CD4-positive, alpha-beta T cell treated with Interleukin-12 subunit alpha and Interleukin-12 subunit beta, for 1 hour (primary cell): ENCODE measurements at places on chromosomes 3 and 15.

DNA sequence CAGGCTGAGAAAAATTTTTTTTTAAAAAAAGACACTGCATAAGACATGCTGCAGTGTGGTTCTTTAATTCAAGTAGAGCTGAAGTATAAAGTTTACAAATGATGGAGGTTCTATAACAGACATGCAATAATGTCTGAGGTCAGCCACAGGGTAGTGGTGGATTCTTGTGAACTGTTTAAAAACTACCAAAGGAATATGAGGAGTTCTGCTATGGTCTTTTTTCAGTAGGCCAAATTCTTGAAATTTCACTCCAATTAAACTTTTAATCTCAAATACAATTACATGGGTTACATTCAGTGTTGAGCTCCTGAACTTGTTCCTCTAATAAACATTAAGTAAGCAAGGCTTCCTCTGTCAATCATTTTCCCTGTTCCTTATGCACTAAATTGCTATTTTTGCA lies 122.7 kb downstream of the PLD1 start:
- DNase-seq = no peak

- DNase-seq = no peak
Measured at GRCh38 chr3:122665226-122665786, 15.3 kb upstream of the PARP14 start.

DNA sequence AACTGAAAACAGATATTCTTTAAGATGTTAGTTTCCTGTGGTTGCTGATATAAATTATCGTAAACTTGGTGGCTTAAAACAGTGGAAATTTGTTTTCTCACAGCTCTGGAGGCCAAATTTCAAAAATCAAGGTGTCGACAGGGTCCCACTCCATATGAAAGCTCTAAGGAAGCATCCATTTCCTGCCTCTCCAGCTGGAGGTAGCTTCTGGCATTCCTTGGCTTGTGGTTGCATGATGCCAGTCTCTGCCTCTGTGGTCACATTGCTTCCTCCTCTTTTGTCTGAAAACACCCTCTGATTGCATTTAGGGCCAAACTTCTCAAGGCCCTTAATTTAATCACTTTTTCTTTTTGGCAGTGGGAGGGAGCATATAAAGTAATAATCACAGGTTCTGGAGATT lies 96.8 kb downstream of the PPM1L start:
- DNase-seq = no peak

DNA sequence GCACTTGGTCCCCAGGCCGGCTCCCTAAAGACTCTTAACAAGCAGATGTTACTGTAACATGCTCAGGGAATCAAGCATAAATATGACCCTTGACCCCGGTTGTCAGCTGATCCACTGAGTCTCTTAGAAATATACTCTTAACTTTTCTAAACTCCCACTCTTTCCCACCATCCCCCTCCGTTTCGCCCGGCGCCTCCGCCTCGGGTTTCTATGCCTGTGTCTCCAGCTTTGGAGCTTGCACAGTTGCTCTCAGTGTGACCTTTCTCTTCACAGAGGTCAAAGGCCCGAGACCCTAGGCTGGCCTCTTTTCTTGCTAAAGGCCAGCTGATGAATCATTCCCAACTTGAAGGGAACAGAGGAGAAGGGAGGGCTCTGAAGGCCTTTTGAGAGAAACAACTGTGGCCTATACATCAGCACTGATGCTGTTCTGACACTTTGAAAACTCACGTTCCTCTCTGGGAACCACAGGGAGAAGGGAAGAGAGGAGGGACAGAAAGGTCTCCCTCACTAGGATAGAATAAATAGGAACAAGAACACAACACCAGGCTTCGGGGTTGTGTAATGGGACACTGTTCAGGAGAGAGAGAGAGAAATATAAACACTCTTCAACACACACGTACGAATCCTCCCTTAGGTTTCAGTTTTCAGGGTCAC lies 484.5 kb upstream of the NR2F2 start:
- DNase-seq = no peak

- DNase-seq = no peak
Measured at GRCh38 chr3:3464131-3464530, 284.6 kb upstream of the CRBN start.

GRCh38 chr15:42313463-42313862 lies 40.2 kb upstream of the TMEM87A start:
- DNase-seq = no peak

DNA sequence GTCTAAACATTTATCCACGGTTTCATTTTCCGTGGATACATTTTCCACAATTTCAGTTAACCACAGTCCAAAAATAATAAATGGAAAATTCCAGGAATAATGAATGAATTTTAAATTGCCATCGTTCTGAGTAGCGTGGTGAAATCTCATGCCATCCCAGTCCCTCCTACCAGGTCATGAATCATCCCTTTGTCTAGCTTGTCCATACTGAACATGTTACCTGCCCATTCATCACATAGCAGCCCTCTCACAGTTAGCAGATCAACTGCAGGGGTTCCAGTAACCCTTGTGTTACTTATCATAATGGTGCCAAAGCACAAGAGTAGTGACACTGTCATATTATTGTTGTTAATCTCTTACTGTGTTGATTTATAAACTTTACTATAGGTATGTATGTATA lies 124.5 kb downstream of the GSK3B start:
- no peak for DNase-seq

DNA sequence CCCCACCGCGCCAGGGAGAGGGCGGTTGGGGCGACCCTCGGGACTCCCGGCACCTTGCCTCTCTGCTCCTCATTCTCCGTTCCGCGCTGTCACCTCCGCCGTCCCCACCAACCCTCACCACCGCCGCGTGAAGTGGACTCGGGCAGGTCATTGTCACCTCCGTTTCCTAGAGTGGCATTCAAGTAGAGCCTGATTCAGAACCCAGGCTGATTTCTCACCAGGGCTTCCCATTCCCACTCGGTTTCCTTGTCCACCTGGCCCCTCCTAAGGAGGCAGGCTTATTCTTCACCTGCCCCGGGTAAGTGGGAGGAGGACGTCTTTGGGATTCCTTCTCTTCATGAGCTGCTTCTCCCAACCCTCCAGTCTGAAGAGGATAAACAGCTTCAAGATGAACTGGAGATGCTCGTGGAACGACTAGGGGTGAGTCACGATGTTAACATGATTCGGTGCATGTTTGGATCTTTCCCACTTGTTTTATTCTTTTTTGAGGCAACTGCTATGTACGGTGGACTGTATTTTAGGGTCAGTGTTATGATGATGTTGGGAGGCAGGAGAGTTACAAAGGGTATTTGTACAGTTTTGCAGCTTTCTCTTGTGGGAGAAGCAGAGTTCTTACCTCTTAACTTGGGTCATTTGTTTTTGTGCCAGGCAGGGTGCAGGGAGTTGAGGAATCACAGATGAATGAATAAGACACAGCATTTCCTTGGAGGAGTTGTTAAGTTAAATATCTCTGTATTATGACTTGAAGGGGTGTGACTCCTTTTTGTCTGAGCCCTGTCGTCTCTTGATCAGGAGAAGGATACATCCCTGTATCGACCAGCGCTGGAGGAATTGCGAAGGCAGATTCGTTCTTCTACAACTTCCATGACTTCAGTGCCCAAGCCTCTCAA lies 692 bp downstream of the PSMD2 start:
- DNase-seq = no peak

DNA sequence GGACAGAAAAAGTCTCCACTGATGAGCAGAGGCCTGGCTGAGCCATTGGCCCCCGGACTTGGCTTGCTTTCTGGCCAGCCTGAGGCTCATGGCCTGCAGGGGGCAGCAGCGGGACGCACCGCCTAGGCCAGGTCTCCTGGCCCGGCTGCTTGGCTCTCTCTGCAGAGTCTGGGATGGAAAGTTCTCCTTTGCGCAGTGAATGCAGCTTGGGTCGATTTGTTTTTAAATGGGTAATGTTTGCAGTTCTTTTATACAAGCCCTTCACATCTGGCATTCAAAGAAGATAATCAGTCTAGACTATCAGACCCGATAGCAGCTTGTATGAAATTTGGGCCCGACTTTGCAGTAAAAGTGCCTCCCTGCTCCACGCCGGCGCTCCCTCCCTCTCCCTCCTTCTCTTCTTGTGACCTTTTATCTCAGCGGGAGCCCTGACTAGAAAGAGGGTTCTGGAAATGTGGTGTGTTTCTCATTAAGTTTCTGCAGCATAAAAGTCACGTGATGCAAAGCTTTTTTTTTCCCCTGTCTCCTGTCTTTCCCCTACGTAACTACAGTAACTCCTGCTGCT lies 59.9 kb downstream of the ZNF621 start:
- peak; percentile 63 for DNase-seq

DNA sequence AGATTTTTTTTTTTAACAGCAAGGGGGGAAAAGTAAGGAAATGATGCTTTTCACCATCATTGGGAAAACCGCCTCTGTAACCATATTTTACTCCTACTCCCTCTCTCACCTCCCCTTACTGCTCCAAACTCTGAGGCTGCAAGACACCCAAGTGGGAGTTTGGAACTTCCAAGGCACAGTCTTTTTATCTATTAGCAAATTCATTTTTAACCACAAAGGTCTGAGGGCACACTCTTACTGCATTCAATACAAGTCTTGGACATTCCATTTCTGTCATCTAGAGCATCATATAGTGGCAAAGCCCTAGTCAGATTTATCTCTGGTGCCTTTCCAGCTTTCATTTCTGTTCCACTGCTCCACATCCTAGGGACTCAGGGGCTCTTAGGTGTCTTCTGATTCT lies 13.2 kb downstream of the FAM162A start:
- DNase-seq = no peak

DNA sequence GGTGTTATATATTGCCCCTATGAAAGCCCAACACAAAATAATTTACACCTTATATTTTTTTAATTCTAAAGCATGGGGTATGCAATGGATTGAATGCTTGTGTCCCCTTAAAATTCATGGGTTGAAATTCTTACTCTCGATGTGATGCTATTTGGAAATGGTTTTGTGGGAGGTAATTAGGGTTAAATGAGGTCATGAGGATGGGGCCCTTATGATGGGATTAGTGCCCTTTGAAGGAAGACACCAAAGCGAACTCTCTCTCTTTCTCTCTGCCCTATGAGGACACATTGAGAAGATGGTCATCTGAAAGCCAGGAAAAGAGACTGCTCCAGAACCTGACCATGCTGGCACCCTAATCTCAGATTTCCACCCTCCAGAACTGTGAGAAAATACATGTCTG lies 7.6 kb upstream of the SRGAP3 start:
- DNase-seq = no peak

GRCh38 chr3:66255865-66256264 lies 35.1 kb downstream of the SLC25A26 start:
- DNase-seq = no peak

DNA sequence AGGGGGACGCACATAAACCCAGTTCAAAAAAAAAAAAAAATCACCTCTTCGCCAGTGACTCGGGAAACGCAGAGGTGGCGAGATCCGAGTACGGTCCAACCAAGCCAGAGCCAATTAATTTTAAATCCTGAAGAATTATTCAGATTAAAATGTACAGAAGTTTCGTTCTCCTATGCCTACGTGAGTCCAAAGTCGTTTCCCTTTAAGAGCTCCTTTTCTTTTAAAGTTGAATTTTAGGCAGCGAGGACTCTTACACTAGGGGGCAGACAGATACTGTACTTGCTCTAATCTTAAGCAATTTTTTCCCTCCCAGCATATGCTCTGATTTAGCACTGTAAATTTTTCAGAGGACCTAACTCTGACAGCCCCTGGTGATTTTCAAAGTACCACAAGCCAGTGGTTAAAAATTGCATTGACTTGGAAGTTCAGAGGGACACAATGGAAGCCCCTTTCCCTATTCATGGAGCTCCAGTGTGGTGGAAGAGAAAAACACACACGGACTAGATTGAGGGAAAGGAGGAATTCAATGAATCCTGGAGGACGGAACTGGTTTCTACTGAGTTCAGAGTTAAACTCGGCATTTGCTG lies 3.3 kb upstream of the NR2F2 start:
- no peak for DNase-seq

GRCh38 chr15:52778457-52778856 lies 11.7 kb downstream of the ONECUT1 start:
- no peak for DNase-seq

DNA sequence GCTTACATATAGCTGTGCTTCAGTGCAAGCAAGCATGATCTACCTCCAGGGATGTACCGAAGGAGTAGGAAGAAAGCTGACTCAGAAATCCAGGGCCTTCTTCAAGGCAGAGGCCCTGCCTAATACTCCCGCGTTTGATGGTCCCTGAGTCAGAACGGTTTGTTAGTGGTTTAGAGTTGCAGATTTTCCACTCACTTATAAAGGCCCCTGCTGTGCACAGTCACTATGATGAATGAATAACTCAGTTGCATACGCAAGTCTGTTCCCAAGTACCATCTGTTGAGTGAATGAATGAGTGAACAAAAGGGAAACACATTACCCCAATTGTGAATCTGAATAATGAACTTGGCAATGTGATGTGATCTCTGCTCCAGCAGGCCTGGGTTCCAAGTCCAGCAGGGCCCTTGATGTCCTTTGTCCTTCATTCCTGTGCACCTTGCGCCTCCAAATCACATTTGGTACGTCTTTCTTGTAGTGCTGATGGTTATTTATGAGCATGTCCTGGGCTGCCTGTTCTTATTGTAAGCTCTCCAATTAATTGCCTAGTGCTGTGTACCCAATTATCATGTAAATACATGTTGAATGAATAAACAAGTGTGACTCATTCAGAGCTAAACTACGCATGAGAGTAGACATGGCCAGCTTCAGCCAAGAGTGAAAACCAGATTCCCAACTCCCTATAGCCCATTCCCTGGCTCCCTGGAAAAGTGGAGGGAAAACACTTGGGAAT lies 85.3 kb upstream of the LIMD1 start:
- no peak for DNase-seq

DNA sequence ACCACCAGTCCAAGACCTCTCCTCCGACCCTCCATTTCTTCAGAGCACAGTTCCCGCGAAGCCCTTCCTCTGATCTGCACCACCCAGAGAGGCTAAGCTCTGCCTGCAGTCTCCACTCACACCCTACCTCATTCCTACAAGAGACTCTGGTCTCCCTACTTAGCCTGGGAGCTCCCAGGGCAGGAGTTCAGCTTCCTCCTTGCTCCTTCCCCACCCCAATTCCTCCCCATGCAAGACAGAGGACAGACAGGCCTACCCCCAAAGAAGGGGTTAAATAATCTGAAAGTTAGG lies 12.6 kb upstream of the VIPR1 start:
- DNase-seq = no peak

- DNase-seq = no peak
Measured at GRCh38 chr15:41169781-41170180, 53.7 kb upstream of the INO80 start.

- no peak for DNase-seq
Measured at GRCh38 chr15:59521443-59521842, 83.5 kb downstream of the FAM81A start.
